ENCODE measurements at places on chromosomes 5 and 9.

GRCh38 chr5:38434966-38435705, 121.3 kb downstream of the LIFR start:
- DNase-seq: no peak

GRCh38 chr5:90585337-90585986, 26.9 kb downstream of the ADGRV1 start:
- DNase-seq: no peak

DNA sequence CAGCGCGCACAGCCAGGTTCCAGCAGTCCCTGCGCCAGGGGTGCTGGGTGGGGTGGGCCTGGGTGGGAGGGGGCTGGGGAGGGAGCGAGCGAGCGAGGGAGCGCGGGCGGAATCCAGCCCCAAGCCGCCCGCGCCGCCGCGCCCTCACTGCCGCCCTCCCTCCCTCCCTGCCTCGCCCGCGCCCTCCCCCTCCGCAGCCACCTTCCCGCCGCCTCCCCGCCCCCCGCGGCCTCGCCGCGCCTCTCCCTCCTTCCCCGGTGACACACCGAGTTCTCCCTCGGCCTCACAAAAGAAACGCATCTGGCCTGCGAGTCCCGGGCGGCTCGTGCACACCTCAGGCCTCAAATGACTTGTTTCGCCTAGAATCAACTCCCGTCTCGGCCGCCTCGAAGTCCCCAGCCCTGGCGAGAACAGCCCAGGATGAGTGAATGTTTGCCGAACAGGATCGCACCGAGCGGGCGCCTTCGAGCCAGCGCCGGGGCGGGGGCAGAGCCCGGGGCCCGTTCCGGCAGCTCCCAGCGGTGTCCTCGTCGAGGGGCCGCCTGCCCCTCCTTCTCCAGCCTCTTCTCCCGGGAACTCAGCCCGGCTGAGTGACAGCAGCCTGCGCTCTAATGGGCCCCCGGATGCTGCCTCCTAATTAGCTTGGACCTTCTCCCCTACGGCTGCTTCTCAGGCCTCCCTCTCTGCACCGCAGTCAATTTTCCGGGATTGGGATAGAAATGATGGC, 371 bp upstream of the PITX1 start:
- DNase-seq: no peak

- DNase-seq: no peak
Measured at GRCh38 chr9:101706261-101706798, 32.1 kb downstream of the GRIN3A start.

DNA sequence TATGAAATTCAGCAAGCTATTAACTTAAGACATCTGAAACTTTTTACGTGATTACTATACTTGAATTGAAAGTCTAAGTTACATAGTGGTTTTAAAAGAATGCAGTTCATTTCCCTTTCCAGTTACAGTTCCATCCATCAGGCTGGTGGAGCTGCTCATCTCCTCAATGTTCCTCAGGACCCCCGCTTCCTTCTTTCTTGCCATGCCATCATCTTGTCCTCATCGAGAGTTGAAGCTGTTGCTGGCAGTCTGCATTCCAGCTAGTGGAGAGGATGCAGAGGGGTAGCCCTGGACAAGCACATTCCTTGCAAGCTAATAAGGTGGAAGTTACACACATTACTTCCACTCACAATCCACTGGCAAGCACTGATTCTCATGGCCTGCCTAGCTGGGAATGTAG, 8.8 kb upstream of the RNF183 start:
- DNase-seq: no peak

GRCh38 chr5:128432913-128433440, 105.1 kb downstream of the FBN2 start:
- no peak for DNase-seq

GRCh38 chr5:163306421-163306820, 131.0 kb upstream of the CCNG1 start:
- DNase-seq: no peak

- DNase-seq: no peak
Measured at GRCh38 chr9:81595887-81596543, 93.3 kb downstream of the TLE1 start.

DNA sequence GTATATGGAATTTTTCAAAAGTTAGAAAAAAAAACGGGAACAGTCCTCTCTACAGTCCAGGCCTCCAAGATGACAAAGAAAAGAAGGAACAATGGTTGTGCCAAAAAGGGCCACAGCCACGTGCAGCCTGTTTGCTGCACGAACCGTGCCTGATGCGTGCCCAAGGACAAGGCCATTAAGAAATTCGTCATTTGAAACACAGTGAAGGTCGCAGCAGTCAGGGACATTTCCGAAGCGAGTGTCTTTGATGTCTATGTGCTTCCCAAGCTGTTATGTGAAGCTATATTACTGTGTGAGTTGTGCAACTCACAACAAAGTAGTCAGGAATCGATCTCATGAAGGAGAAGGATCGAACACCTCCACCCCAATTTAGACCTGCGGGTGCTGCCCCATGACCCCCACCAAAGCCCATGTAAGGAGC, 37.4 kb downstream of the HMGCR start:
- no peak for DNase-seq

- no peak for DNase-seq
Measured at GRCh38 chr5:171647904-171648260, 137.7 kb upstream of the SMIM23 start.

GRCh38 chr5:76710991-76711390, 4.9 kb upstream of the F2R start:
- no peak for DNase-seq

- DNase-seq: no peak
Measured at GRCh38 chr5:373710-374602, 52.4 kb downstream of the AHRR start.

GRCh38 chr9:97591535-97591934, 41.6 kb downstream of the TSTD2 start:
- DNase-seq: no peak

GRCh38 chr9:115445655-115446054, 327.7 kb upstream of the TNC start:
- no peak for DNase-seq

DNA sequence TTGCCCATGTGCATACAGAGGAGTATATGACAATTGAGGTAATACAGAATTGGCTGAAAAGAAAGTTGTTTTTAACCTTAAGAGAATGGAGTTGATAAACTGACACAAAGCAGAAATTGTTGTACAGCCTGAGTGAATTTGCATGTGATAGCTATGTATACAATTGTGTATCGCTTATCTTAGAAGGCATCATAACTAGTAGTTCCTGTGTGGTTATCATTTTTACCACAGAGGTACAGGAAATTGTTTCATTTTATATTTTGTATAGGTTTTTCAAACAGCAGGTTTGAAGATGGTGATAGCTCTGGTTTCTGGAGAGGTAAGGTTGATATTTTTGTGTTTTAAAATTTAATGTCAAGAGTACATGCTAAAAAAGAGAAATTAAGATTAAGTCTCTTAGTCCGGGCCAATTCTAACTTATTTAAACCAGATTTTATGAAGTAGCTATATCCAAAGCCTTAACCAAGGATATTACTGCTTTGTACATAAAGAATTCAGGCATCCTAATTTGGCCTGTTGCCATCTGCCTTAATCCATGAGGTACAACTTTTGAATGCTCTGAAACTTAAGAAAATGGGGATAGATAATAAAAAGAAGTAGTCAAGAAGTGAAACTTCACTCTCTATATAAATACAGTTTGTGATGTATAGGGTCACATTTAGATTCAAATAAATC, 26.0 kb downstream of the DDX4 start:
- DNase-seq: no peak

- no peak for DNase-seq
Measured at GRCh38 chr9:101716629-101717028, 21.8 kb downstream of the GRIN3A start.

DNA sequence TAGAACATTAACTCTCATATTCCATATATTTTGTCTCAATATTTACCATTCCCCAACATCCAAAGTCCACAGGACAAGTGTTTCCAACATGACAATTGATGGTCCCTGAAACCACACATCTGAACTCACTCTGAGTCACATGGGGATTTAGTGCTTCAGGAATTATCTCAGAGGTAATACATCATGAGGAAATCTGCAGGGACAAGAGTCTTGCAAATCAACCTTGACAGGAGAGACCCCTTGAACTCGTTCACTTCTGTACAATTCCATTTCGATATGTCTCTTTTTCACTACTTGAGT, 119.7 kb upstream of the ABCA1 start:
- no peak for DNase-seq

- no peak for DNase-seq
Measured at GRCh38 chr5:8857051-8857450, 688.8 kb downstream of the SEMA5A start.

DNA sequence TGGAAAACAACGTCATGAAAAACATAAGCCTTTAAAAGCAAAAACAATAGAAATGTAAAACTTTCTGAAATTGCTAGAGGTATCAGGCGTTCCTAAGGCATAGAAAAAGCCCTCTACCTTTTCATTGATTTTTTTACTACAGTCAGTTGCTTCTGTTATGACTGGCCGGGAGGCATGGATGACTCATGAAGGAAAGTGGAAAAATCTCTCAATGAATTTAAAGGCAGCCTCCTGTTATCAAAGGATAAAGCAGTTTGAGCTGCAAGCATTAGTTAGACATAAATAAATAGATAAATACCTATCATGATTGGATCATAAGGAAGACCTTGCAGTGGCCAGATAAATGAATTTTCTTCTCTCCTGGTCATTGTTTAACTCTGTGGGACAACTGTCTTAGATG, 281.6 kb downstream of the MAST4 start:
- DNase-seq: no peak

- no peak for DNase-seq
Measured at GRCh38 chr9:135416664-135417290, 62.8 kb upstream of the PPP1R26 start.

DNA sequence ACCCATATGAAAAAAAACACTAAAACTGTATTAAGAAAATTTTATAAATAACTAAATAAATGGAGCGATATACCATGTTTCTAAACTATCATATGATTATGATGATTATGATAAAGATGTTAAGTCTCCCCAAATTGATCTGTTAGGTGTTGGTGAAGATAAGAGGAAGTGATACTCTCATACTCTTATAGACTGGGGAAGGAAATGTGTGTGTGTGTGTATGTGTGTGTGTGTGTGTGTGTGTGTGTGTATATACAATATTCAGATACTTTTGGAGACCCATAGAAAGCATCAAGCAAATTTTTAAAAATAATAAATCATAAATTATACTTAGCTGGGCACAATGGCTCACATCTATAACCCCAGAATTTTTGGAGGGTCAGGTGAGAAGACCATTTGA, 62.9 kb downstream of the TMEM232 start:
- no peak for DNase-seq

DNA sequence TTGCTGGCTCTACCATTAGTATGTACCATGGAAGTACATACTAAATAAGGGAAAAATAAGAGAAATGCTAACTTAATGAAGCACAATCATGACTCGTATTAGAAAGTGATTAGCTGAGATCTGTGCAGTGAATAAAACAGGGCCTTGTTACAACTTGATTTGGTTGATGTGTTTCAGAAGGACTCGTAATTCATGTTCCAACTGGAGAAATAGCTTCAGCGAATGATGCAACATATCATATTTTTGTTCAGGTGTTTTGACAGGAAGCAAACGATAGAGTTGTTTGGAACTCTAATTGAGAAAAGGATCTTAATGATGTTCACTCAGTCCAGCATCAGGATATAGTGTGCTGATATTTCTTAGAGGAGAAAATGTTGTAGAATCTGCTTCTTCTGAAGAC, 474.6 kb upstream of the WWC1 start:
- no peak for DNase-seq

DNA sequence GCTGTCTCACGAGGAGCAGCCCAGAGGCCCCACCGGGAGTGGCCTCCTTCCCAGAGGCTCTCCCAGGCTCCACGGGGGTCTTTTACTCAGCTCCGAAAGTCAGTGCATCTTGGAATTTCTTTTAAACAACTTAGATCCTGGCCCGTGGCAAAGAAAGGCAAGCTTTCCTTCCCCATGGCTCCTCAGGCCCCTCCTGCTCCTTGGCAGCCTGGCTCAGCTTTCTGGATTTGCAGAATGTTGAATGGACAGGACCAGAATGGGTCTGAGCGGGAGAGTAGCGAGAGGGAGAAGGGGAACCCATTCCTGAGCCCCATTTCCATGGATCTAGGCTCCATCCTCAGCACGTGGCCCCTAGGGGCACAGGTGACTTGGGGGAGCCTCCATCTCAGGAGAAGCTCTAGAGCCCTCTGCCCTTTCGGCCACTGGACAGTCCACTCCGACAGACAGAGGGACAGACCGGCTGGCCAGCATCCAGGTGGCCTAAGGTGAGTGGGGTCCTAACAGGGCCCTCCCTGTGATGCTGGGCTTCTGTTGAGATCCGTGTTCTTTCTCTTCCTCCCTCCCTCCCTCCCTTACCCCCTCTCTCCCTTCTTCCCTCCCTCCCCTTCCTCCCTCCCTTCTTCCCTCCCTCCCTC, 173.9 kb upstream of the PPP1R26 start:
- no peak for DNase-seq

GRCh38 chr5:15501091-15501791, 1.3 kb downstream of the FBXL7 start:
- DNase-seq: no peak

- no peak for DNase-seq
Measured at GRCh38 chr9:126114409-126114760, 212.2 kb upstream of the MVB12B start.

GRCh38 chr5:154766558-154767281, 11.5 kb downstream of the LARP1 start:
- no peak for DNase-seq

GRCh38 chr9:33455945-33456344, 8.6 kb upstream of the AQP3 start:
- DNase-seq: no peak

DNA sequence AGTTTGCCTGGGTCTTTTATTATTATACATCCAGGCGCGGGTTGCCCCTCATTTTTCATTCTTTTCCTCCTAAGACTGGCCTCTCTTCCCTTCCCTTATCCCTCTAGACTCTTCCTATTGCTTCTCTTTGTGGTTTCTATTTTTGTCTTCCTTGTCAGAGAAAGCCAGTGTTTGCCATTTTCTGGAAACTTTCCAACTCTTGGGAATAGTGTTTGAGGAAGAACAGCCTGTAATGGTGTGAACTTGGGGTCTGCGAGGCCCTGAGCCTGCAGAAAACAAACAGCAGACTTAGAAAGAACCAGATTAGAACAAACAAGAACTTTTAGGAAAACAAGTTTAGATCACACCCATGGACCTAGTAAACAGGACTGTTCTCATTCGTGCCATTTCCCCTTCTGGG, 15.5 kb downstream of the PRKACG start:
- DNase-seq: no peak

DNA sequence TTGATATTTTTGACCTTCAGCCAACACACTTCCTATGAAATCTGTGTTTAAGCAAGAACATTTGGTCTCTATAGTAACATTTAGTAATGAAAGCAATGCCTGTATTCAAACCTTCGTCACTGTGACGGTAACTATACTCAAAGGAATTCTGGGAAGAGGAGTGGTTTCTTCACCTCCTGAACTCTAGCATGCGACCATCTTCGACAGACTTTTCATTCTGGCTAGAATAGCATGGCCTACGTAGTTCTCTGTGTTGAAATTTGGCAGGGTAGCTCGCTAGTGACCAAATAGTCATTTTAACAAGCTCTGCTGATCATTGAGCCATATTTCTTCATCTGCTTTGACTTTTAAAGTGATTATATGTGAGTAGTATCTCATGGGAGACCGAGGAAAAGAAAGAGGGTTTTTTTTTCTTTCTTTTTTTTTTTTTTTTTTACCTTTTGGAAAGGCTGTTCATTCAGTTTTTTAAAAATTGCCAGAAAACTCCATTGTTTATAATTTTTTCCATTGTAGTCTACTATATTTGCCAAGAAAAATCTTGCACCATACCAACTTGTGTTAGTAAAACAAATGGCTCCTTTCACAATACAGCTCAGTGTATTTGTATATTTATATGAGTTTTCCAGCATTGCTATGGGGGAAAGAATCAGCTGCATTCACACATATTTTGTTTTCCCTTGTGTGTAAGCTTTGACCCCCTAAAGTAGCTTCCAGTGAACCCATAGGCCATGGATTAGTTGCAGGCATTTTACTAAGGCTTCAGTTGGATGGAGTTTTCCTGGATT, 166.8 kb downstream of the NNT start:
- no peak for DNase-seq

All from cortex of kidney (tissue), 1 donor.